ENCODE measurements at places on chromosomes 1 and 21. TPM values are rescaled to one million over a fixed set of nuclear protein-coding genes. Genes with fewer than 3 reads are reported as not detected.

Gene LCE3A
- not detected for total RNA-seq

Gene FCGR3B
- total RNA-seq: not detected

Gene FCRL2
- total RNA-seq: not detected

Gene HMGCS2
- not detected for total RNA-seq

Gene ANXA9
- total RNA-seq: under 0.01 TPM

Gene C4BPB
- 2.4 TPM for total RNA-seq

Gene TNFRSF25
- total RNA-seq: 1.5 TPM

Gene MNDA
- total RNA-seq: not detected

Gene DIO1
- total RNA-seq: not detected

Gene PRKAA2
- total RNA-seq: 0.22 TPM

Gene SPRR3
- not detected for total RNA-seq

Gene FMO2
- under 0.01 TPM for total RNA-seq

Gene ZBTB48
- 14.4 TPM for total RNA-seq

Gene ILDR2
- total RNA-seq: 0.14 TPM

Gene SPRR2E
- total RNA-seq: not detected

Gene HPCAL4
- total RNA-seq: not detected

Gene SRGAP2C
- 27.8 TPM for total RNA-seq

Gene B4GALT2
- total RNA-seq: 73.1 TPM

Gene IVL
- not detected for total RNA-seq

Gene GBP6
- total RNA-seq: not detected

Gene NCAM2
- 2.4 TPM for total RNA-seq

Gene TPR
- 56.9 TPM for total RNA-seq

Gene GPR52
- total RNA-seq: 3.1 TPM

Gene COL6A2
- 1,586 TPM for total RNA-seq

Gene RUNX1
- 25.4 TPM for total RNA-seq

Gene CACHD1
- total RNA-seq: 4.2 TPM

Gene ETV3L
- total RNA-seq: not detected

Gene LCE3D
- total RNA-seq: not detected

Measured in placental pericyte (primary cell).